ENCODE measurements at places on chromosomes 6 and 20. TPM values are rescaled to one million over a fixed set of nuclear protein-coding genes. Genes with fewer than 3 reads are reported as not detected.

- no peak for DNase-seq
These were observed 34.0 kb upstream of the YWHAB start for GRCh38 chr20:44851545-44851944.

GRCh38 chr6:64256483-64256882 is 620.9 kb downstream of the PHF3 start:
- DNase-seq: no peak

- no peak for DNase-seq
These were observed 251.9 kb upstream of the RNF24 start for GRCh38 chr20:4267242-4267641.

The SAMD10 gene
- total RNA-seq: 77.0 TPM

- no peak for DNase-seq
These were observed 557.2 kb upstream of the ARID1B start for GRCh38 chr6:156219973-156220372.

DNA sequence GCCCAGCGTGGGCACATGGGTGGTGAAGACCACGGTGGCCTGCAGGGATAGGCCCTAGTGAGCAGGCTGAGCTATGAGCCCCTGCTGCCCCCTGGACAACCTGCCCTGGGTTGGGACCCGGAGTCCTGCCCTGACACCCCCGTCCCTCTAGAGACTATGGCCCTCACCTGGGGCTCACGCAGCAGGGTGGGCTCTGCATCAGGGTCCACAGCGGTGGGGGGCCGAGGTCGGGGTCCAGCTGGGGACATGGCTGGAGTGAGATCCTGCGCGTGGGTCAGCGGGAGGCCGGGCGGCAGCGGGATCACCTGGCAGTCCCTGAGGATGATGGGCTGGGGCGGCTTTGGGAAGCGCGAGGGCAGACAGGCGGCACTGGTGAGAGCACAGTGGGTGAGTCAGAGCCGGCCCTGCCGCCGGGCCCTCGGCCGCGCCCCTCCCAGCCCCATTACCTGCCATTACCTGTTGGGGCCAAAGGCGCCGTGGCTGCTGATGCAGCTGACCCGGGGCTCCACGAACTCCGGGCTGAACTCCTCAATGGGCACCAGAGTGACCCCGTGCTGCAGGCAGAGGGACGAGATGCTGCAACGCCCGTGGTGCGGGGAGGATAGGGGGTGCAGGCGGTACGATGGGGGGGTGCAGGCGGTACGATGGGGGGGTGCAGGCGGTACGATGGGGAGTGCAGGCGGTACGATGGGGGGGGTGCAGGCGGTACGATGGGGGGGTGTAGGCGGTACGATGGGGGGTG is 27.9 kb downstream of the ADRM1 start:
- DNase-seq: no peak

GRCh38 chr6:140049251-140049650 is 674.8 kb upstream of the CITED2 start:
- DNase-seq: no peak

The CCN6 gene
- total RNA-seq: 0.25 TPM

DNA sequence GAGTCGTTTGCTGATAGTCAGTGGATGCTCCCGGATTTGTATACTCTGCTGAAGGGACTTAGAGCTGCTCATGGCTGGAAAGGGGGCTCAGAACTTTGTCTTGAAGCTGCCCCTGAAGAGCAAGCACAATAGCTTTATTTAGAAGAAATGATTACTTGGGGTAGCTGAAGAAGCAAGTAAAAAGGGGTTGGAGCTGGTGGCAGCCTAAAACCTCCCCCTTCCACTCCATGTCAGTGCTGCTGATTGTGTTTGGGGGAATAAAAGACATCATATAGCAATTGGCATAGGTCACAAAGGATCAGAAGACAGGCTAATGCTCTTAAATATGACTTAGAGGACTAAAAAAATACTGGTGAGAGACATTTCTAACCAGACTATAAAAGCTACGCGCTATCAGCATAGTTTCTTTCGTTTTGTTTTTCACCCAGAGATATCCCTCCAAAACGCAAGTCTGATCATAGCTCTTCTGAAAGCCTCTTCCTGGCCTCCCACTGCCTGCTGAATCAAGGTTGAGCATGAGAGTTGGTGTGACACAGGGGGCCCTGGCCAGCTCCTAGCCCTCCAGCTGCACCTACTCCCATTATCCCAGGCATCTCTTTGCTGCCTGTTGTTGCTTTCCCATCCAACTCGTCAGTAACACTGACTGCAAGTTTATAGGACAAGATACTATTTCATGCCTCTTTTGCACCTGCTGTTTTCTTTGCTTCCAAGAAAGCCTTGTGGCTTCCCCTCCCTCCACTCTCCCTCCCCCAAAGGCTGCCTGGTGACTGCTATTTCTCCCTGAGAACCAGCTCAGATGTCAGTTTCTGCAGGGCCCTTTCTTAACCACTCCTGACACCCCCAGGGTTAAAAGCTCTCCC is 33.9 kb upstream of the SGK1 start:
- DNase-seq: no peak

The DEFB132 gene
- total RNA-seq: not detected

DNA sequence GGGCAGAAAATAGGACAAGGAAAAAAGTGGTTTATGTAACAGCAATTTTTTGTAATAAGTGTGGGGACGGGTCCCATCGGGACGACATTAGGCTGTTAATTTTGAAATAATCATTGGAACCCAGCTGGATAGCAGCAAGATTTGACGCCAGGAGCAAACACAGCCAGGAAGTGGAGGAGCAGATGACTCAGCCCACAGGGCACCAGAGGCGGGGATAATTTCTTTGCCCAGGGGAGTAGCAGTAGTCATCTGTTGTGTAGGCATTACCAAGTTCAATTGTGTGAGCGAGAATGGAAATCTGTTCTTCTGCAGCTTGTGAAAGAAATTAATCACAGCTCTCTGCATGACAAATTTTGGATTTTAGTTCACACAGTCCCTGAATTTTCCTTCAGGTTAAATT is 22.6 kb upstream of the RIN2 start:
- DNase-seq: peak; percentile 13
